Progenitor cell of endocrine pancreas (in vitro differentiated cells): ENCODE measurements at places on chromosomes 7 and 10. TPM values are rescaled to one million over a fixed set of nuclear protein-coding genes. Genes with fewer than 3 reads are reported as not detected.

The SORBS1 gene
- 25.2 and 30.7 TPM in 2 replicates for total RNA-seq

The LRRD1 gene
- total RNA-seq, result 0.31 and 0.34 TPM in 2 replicates

The CPA2 gene
- 85.0 and 107 TPM in 2 replicates for total RNA-seq

The MKI67 gene
- total RNA-seq, result 45.7 and 48.8 TPM in 2 replicates

The KIAA1549 gene
- 43.1 and 45.8 TPM in 2 replicates for total RNA-seq

The STEAP4 gene
- total RNA-seq, result not detected in 2 replicates

The C10orf62 gene
- total RNA-seq, result 0.91 and 0.96 TPM in 2 replicates

The SMARCD3 gene
- total RNA-seq, result 51.1 and 52.9 TPM in 2 replicates

The ABCC2 gene
- total RNA-seq, result 0.75 and 0.89 TPM in 2 replicates

The PVRIG gene
- not detected in 2 replicates for total RNA-seq

GRCh38 chr7:81331061-81332018 lies 412.5 kb upstream of the SEMA3C start:
- DNase-seq, result no peak
- H3K27ac ChIP-seq, result no peak overlapping the region
- no peak overlapping the region for H3K4me3 ChIP-seq
- H3K36me3 ChIP-seq, result no peaks in the 10 kb centered on the region
- H3K4me1 ChIP-seq, result peaks cover 5% of the 10 kb centered on the region

DNA sequence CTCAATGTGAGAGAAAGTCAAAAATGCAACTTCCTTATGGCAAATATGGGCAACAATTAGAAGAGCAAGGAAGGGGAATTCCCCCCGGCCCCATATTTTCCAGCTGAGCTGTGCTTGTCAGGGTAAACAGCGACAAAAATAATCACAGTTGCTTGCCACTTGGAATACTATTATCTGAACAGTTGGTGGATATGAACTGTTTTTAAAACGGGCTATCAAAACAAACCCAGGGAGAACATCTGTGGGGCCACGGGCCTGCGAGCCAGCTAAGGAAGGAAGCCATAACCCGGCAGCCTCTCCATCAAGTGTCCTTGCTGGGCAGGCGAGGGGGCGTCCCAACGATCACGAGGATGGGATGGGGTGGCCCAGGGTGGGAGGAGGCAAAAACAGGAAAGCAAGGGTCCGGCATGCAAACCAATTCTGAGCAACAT lies 228.4 kb downstream of the ARHGAP12 start:
- no peaks in the 10 kb centered on the region for H3K4me1 ChIP-seq
- DNase-seq, result no peak
- no peak overlapping the region for H3K27ac ChIP-seq
- no peak overlapping the region for H3K4me3 ChIP-seq

- no peak overlapping the region for H3K27ac ChIP-seq
- no peak overlapping the region for H3K4me3 ChIP-seq
- no peaks in the 10 kb centered on the region for H3K36me3 ChIP-seq
- no peak for DNase-seq
Observed at GRCh38 chr10:22837771-22838170, 90.1 kb upstream of the ARMC3 start.

GRCh38 chr10:34816501-34817002 lies 1.5 kb upstream of the PARD3 start:
- H3K36me3 ChIP-seq, result no peaks in the 10 kb centered on the region
- H3K4me3 ChIP-seq, result peak overlapping the region; percentile 81
- peak overlapping the region; percentile 63 for H3K27ac ChIP-seq

- peaks cover 6% of the 10 kb centered on the region for H3K36me3 ChIP-seq
- H3K4me3 ChIP-seq, result no peak overlapping the region
- DNase-seq, result no peak
- H3K27me3 ChIP-seq, result no peaks in the 10 kb centered on the region
- no peak overlapping the region for H3K27ac ChIP-seq
Observed at GRCh38 chr10:19974138-19974537, 157.9 kb downstream of the PLXDC2 start.

DNA sequence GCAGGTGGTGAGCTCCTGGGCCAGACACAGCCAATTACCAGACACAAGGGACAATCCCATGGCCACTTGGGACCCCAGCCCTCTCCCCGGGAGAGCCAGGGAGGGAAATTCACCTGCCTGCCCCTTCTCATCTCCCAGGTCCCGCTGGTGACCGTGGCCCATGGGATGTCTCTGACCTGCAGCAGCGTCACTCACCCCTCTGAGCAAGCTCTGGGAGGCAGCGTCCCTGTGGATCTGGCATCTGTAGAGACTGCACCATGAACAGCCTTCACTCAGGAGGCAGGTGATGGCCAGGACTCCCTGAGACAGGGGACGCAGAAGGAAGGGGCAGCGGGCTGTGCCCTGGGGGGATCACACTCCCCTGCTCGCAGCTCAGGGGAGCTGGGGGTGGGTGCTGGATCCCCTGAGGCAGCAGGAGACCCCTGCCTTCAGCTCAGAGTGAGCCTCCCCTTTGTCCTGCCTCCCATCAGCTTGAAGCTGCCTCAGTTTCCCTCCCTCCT lies 90.8 kb downstream of the FOXL3 start:
- no peak overlapping the region for H3K27ac ChIP-seq
- peaks cover 8% of the 10 kb centered on the region for H3K4me1 ChIP-seq
- no peak overlapping the region for H3K4me3 ChIP-seq
- no peak for DNase-seq

DNA sequence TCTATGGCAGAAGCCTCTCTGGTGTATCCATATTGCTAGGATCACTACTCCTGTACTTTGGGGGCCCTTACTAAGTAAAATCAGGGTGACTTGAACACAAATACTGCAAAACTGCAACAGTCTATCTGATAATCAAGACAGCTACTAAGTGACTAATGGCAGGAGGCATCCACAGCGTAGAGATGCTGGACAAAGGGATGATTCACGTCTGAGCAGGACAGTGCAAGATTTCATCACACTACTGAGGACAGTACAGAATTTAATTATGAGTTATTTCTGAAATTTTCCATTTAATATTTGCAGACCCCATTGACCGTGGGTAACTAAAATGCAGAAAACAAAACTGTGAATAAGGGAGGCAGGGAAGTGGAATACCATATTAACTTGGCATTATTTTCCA lies 10.4 kb downstream of the CUL2 start:
- DNase-seq, result no peak
- H3K4me1 ChIP-seq, result no peaks in the 10 kb centered on the region
- no peak overlapping the region for H3K4me3 ChIP-seq
- H3K36me3 ChIP-seq, result peaks cover 22% of the 10 kb centered on the region

- no peaks in the 10 kb centered on the region for H3K27me3 ChIP-seq
- DNase-seq, result no peak
- no peak overlapping the region for H3K4me3 ChIP-seq
- no peak overlapping the region for H3K27ac ChIP-seq
- no peaks in the 10 kb centered on the region for H3K36me3 ChIP-seq
Observed at GRCh38 chr10:12474727-12475412, 125.5 kb downstream of the CAMK1D start.

- H3K4me1 ChIP-seq, result peaks cover 5% of the 10 kb centered on the region
- no peaks in the 10 kb centered on the region for H3K36me3 ChIP-seq
- no peak for DNase-seq
- H3K27me3 ChIP-seq, result no peaks in the 10 kb centered on the region
Observed at GRCh38 chr7:82294382-82294784, 149.2 kb downstream of the CACNA2D1 start.

- no peak overlapping the region for H3K4me3 ChIP-seq
- no peak for DNase-seq
- H3K27ac ChIP-seq, result no peak overlapping the region
- peaks cover 7% of the 10 kb centered on the region for H3K27me3 ChIP-seq
- no peaks in the 10 kb centered on the region for H3K36me3 ChIP-seq
Observed at GRCh38 chr7:33841705-33842129, 63.6 kb upstream of the BMPER start.

DNA sequence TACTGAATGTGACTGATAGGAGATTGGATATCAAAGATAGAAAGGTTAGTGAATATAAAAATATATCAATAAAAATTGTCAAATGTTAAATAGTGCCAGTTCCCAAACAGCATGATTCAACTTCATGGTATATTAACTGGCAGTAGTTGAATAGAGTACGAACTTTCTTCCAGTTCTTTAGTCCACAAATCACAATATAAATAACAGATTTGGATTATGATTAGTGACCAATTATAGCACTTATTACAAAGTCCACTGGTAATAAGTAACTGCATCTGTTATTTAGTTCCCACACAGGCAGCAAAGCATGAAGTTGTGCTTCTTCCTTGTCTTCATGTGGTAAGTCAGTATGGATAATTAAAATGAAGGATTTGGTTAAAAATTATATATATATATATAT lies 243.0 kb upstream of the VWC2 start:
- no peak overlapping the region for H3K4me3 ChIP-seq
- H3K4me1 ChIP-seq, result peaks cover 1% of the 10 kb centered on the region
- H3K36me3 ChIP-seq, result no peaks in the 10 kb centered on the region
- no peak for DNase-seq
- H3K27me3 ChIP-seq, result no peaks in the 10 kb centered on the region
- H3K27ac ChIP-seq, result no peak overlapping the region

GRCh38 chr10:110076559-110077318 lies 69.0 kb downstream of the ADD3 start:
- peaks cover 55% of the 10 kb centered on the region for H3K4me1 ChIP-seq
- H3K27ac ChIP-seq, result peak overlapping the region; percentile 81
- H3K27me3 ChIP-seq, result no peaks in the 10 kb centered on the region
- no peak for DNase-seq
- no peaks in the 10 kb centered on the region for H3K36me3 ChIP-seq
- H3K4me3 ChIP-seq, result peak overlapping the region; percentile 43

GRCh38 chr7:30471205-30471604 lies 7.4 kb downstream of the NOD1 start:
- H3K36me3 ChIP-seq, result no peaks in the 10 kb centered on the region
- H3K27me3 ChIP-seq, result peaks cover 6% of the 10 kb centered on the region
- peaks cover 15% of the 10 kb centered on the region for H3K4me1 ChIP-seq
- no peak for DNase-seq

DNA sequence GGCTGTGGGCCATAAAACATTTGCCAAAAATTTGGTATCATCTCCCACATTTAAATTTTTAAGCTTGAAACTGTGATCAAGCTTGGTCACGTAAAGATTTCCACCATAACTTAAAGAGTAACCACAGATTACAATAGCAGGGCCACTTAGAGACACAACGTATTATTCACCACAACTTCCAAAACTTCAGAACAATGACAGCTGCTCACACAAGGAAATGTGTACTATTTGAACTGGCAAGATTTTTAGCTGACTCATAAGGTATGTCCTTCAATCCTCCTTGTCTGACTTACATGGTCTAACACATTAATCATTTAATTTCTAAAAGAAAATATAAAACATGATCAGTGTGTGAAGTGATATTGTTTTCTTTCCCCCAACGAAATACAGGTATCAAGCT lies 234.5 kb downstream of the PARD3 start:
- no peak for DNase-seq
- no peak overlapping the region for H3K4me3 ChIP-seq
- H3K36me3 ChIP-seq, result no peaks in the 10 kb centered on the region
- H3K4me1 ChIP-seq, result peaks cover 27% of the 10 kb centered on the region

DNA sequence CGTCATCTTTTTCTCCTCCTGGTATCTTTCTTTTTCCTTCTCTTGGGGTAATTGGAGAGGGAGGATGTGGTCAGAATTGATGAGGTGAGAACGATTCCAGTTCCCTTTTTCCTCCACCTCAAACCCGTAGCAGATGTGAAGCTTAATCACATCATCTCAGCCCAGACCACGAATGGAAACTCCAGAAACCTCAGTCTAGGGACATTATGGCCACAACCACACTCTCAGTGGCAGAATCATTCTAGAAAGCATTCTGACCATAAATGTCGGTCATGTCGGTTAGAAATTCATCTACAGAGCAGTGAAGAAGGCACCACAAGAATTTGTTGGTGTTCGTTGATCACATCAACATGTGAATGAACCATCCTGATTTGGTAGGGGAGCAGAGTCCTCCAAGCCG lies 78.7 kb downstream of the GATA3 start:
- H3K27ac ChIP-seq, result no peak overlapping the region
- no peak for DNase-seq
- H3K4me3 ChIP-seq, result no peak overlapping the region
- peaks cover 52% of the 10 kb centered on the region for H3K27me3 ChIP-seq

DNA sequence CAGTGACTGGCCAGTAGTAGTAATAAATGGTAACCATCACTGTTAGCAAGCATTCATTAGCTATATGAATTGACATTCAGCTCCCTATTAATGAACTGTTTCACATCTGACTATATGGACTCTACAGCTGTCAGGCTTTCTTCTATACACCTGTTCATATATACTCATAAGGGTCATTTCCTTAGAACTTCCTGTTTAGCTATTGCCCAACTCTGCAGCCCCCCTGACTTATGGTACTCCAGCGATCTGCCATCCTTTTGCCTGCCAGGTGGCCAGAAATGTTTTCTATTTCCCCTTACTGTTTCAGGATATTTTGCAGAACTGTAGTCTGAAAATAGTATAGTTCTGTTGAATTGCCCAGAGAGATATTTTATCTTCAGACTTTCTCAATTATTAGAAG lies 56.6 kb downstream of the TASOR2 start:
- H3K4me3 ChIP-seq, result no peak overlapping the region
- H3K27ac ChIP-seq, result no peak overlapping the region
- no peak for DNase-seq
- H3K27me3 ChIP-seq, result no peaks in the 10 kb centered on the region

- no peak overlapping the region for H3K4me3 ChIP-seq
- peaks cover 17% of the 10 kb centered on the region for H3K27me3 ChIP-seq
- no peak for DNase-seq
- no peak overlapping the region for H3K27ac ChIP-seq
Observed at GRCh38 chr7:156943091-156944041, 6.1 kb upstream of the NOM1 start.

DNA sequence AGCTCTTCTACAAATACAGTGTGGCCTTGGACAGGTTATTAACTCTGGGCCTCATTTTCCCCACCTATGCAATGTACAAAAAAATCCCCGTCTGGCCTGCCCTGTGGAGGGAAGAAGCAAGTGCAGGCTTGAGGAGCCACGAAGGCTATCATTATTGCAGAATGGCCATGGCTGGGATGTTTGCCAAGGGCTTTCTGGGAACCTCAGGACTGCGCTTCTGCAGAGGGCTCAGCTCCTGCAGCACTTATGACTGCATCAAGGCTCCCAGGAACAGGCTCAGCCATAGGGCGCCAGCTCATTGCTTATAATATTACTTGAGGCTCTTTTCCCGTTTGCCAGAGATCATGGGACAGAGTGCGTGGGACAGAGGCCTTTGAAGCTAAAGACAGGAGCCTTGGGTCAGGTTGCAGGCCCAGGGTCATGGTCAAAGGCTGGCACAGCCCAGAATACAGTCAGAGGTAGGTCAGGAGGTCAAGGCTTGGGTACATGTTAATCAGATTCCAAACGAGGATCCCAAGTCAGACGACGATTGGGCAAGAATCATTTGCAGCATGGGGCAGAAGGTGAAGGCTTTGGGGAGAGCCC lies 20.6 kb upstream of the C10orf105 start:
- no peaks in the 10 kb centered on the region for H3K4me1 ChIP-seq
- DNase-seq, result no peak
- no peaks in the 10 kb centered on the region for H3K27me3 ChIP-seq
- H3K27ac ChIP-seq, result no peak overlapping the region

DNA sequence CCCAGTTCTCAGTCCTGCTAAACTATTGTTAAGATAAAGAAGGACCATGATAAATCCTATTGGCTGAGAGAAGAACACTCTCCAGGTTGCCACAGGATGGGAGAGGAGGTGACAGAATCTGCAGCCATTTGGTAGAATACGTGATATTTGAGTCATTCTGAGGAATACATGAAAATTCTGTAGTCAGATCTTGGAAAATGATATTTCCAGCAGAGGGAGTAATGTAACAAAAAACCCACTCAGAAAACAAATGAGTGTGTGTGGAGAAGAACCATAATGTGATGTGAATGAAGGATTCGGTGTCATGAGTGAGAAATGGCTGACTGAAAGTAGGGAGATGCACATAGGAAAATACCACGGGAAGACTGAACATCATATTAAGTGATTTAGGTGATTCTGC lies 128.5 kb upstream of the PFKP start:
- H3K4me1 ChIP-seq, result no peaks in the 10 kb centered on the region
- H3K27me3 ChIP-seq, result peaks cover 25% of the 10 kb centered on the region
- H3K36me3 ChIP-seq, result no peaks in the 10 kb centered on the region
- H3K4me3 ChIP-seq, result no peak overlapping the region
- DNase-seq, result no peak
